ENCODE measurements at places on chromosomes 5 and 9.

DNA sequence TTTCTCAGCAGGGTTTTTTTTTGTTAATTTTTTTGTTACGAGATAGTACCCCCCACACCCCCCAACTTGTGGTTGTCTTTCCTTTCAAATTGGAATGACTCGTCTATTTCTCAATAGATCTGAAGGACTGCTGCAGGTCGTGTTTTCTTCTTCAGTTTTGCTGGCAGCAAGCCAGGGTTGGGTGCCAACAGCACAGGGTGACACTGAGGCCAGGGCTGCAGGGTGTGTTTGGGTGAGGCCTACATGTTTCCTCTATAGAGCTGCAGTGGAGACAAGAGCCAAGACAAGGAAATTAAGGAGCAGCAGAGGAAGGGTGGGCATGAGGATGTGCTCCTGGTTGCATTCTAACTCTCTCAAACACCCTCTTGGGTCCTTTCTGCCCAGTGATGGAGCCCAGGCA, 52.2 kb downstream of the NXNL2 start:
- no peak for DNase-seq

DNA sequence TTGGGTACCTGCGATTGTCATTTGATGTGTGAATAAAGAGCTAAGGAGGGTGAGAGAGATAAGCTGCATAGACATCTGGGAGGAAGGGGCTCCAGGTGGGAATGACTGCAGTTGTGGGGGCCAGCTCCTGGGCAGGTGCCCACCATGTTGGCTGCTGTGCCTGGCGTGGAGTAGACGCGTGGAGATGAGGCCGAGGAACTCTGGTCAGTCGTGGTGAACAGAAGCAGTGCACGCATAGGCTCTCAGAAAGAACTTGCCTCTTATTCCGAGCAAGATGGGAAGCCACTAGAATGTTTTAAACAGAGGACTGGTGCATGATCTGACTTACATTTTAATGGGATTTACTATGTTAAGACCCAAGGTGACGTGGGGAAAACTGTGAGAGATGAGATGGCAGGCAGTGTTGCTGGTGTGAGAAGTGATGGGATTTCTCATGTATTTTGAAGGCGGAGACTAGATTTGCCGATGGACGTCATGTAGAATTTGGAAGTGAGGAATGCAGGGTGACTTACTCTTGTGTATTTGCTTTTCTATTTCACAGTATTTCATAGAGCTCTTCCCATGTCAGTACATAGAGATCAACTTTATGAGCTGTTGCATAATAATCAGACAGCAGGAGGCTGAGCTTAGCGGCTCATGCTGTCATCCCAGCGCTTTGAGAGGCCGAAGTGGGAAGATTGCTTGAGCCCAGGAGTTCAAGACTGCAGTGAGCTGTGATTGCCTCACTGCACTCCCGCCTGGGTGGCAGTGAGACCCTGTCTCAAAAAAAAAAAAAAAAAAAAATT, 71.1 kb downstream of the EHMT1 start:
- no peak for DNase-seq

GRCh38 chr5:157222506-157223230, 42.0 kb downstream of the ITK start:
- no peak for DNase-seq

GRCh38 chr5:143521141-143521540, 117.7 kb upstream of the NR3C1 start:
- no peak for DNase-seq

DNA sequence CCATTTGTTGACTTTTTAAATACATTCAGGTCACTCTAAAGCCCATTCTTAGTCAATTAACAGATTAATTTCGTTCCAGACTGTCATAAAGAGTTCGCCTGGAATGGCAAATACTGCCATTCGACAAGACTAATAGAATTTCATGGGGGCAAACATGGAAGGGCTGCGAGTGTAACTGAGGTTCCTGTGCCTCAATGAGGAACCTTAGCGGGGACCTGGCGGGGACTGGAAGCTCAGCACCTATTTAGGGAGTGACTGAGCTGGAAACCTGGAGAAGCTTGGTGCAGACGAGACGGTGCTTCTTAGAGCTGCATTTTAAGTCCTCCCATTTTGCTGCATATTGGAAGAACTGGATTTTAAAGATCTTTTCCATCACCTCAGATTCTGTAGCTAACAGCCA, 3.4 kb downstream of the VCAN start:
- DNase-seq, result no peak

Data from stimulated activated CD4-positive, alpha-beta T cell treated with anti-CD3 and anti-CD28 coated beads, Interleukin-2, amount 100 ng/mL, for 48 hours (primary cell).